ENCODE measurements at places on chromosomes 13 and 19.

DNA sequence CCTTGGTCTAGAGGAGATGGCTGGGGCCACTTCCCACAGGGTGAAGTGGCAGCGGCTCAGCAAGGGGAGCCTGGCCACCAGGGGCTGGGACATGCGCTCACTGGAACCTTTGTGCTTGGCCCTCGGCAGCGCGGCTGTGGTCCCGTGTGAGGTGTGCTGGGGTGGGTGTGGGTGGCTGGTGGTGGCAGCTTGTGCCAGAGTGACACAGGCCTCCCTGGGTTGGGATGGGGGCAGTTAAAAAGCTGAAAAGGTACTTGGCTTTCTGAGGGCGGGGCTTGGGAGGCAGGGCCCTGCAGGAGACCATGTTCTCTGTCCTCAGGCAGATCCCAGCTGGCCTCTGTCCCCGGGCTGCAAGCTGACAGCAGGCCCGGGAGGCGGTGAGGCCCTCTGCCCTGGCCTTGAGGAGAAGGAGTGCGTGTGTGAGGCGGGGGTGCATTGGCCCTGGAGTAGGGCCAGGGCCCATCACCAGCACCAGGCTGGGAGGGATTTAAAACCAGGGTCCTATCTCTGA is 17.3 kb downstream of the MPND start:
- DNase-seq: no peak

DNA sequence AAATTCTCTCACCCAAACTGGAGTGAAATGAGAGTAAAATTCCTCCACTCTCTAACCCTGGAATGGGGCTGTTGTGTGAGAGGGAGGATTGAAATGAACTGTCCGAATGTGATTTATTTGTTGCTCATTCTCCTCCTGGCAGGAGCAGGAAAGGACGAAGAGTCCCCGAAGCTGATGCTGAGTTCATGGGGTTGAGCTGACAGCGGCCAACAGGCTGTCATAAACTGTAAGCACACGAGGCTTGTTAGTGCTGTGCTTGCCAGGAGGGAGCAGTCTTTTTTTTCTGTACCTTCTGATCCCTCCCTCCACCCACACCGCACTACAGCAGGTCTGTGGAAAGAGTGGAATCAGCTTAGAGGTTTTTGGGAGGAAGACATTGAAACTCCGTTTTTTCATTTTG is 33.1 kb upstream of the ZNF331 start:
- no peak for DNase-seq

DNA sequence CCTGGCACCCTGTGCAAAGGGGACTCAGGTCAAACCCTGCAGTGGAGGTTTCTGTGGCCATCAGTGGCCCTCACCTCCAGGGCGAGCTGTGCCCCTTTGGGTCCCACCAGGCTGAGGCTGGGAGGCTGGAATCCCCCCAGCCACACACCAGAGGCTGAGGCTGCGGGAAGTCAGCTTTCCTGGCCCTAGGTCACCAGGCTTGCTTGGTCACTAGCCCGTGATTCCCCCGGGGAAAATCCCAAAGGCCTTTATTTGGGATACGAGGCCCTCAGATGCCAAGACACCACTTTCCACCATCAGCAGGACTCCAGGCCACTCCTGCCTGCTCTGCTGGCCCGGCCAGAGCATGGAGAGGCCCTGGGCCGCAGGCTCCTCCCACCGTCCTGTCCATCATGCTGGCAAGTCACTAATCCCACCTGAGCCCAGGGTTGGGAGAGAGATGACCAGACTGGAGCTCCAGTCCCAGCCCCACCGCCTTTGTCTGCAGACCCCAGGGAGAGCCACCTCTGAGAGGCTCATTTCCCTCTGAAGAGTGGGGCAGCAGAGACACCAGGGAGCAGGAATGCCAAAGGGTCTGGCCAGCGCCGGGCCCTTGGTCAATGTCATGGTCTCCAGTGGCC is 4.7 kb downstream of the NKPD1 start:
- no peak for DNase-seq

- no peak for DNase-seq
Observed at GRCh38 chr13:106911627-106912026, 343.7 kb upstream of the ARGLU1 start.

DNA sequence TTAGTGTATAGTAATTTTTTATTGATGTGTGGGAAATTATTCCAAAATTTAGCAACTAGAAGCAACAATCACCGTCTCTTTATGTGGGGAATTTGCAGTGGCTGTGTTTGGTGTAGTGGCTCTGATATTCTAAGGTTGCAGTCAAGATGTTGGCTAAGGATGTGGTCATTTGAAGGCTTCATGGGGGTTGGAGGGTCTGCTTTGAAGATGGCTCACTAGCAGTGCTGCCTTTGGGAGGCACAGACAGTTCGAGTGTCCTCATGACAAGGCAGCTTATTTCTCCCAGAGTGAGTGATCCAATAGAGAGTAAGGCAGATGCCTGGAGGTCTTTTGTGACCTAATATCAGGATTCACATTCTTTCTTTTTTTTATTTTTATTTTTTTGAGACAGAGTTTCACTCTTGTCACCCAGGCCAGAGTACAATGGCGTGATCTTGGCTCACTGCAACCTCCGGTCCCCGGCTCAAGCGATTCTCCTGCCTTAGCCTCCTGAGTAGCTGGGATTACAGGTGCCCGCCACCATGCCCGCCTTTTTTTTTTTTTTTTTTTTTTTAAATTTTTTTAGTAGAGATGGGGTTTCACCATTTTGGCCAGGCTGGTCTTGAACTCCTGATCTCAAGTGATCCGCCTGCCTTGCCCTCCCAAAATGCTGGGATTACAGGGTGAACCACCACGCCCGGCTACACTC is 8.7 kb downstream of the GPI start:
- DNase-seq: no peak

DNA sequence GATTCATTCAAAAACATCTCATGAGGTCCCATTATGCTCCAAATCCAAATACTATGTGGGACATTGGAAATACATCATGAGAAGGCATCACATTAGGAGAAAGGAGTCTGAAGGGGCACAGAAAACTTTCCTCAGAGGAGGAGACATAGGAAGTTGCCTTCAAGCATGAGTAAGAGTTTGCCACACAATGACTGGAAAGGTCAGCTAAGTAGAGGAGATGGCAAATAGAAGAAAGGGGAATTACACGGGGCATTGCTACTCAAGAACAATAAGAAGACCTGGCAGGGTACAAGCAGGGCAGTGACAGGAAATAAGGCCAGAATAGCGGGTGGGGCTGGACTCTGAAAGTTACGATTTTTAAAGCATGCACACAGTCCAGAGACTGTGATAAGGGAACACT is 231.6 kb downstream of the SPRY2 start:
- DNase-seq: no peak

GRCh38 chr13:98264877-98265276 is 87.8 kb upstream of the RNF113B start:
- no peak for DNase-seq

- no peak for DNase-seq
Observed at GRCh38 chr13:76871432-76871831, 14.8 kb downstream of the KCTD12 start.

GRCh38 chr19:14516746-14517438 is 1.3 kb downstream of the DNAJB1 start:
- peak; percentile 49 for DNase-seq

- no peak for DNase-seq
Observed at GRCh38 chr13:44423824-44424223, 50.2 kb downstream of the SERP2 start.

DNA sequence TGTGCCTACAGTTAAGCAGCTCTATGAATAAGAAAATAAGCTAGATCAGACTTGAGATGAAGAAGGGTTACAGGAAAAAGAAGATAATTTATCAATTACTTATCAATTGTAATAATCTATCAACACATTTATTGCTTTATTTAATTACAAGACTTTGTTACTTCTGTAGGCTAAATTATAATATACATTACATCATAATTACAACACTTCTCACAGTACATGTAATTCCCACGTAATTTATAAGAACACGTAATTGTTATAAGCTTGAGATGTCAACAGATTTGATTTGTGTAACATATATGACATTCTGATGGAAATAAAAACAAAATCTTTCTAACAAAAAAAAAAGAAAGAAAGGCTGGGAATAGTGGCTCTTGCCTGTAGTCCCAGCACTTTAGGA is 36.8 kb downstream of the NEK5 start:
- DNase-seq: no peak

- no peak for DNase-seq
Observed at GRCh38 chr13:102978168-102978567, 88.0 kb downstream of the SLC10A2 start.

DNA sequence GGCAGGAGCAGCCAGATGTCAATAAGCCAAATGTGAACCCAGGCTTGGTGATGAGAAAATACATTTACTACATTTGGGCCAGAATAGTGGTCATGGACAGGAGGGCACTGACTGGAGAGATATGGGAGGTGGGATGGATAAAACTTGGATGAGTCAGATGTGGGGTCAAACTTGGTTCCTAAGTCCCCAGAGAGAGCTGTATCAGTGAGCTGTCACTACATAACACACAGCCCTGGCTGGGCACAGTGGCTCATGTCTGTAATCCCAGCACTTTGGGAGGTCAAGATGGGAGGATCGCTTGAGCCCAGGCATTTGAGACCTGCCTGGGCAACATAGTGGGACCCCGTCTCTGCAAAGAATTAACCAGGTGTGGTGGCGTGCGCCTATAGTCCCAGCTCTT is 51.6 kb upstream of the EHD2 start:
- DNase-seq: no peak

DNA sequence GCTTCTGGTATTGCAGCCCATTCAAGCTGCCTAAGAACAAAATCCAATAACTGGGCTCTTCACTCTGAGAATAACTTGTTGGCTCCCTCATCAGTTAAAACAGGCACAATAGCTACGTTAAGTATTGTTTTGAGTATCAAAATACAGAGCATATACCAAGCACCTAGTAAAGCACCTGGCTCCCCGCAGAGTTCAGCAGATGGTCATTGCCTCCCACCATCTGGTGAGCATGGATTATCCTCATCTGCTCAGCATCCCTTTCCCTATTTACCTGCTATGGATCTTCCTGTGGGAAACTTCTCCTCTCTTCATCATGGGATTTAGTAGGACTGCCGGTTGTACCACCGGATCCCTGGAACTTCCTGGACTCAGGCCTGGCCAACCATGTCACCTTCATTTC is 199.2 kb upstream of the MAB21L1 start:
- no peak for DNase-seq

DNA sequence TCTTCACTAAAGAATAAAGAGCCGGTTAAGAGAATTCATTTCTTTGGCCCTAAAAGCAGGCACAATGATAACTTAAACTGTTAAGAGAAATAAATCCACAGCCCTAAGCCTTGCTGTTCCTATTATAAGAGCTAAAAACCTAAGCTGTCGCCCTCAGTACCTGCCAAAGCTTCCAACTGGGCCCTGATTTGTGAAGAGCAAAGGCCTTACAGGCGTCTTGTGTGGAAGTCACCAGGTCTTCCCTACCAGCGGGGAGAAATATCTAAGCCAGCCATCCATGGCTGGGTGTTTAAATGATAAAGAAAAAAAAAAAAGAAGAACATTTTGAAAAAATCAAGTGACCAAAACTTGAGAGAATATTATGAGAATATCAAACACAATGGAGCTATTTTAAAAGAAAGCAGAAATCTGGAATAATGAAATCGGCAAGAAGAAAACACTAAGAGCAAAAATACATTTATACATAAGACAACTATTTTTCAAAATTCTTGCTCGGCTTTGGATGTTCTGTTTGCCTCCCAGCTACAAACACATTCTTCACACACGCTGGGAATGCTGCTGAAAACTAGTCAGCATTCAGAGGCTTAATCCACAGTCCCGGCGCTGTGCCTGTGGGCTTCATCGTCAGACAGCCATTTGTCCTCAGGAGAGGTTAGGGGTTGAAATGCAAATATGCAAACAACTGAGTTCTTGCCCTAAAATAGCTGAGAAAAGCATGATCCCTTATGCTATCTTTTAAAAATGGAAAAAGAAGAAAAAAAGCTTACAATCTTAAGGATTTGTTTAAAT is 89.8 kb upstream of the LSM14A start:
- no peak for DNase-seq

- no peak for DNase-seq
Observed at GRCh38 chr19:32718286-32718685, 1.3 kb upstream of the TDRD12 start.

DNA sequence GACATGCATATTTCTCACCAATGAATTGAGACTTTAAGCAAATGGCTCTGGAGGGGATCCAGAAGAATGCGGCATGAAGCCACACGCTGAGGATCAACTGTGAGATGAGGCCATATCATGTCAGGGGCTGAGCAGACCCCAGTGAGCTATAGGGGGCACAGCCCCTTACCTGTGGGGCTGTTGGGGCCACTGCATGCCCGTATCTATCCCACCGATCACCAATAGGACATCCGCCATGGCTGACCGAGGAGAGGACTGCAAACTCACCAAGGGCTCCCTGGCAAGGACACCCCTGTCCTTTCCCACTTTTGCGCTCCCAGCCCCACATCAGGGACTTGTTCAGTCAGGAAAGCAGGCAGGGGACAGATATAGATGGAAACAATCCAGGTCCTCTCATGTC is 78.0 kb downstream of the SERP2 start:
- no peak for DNase-seq

DNA sequence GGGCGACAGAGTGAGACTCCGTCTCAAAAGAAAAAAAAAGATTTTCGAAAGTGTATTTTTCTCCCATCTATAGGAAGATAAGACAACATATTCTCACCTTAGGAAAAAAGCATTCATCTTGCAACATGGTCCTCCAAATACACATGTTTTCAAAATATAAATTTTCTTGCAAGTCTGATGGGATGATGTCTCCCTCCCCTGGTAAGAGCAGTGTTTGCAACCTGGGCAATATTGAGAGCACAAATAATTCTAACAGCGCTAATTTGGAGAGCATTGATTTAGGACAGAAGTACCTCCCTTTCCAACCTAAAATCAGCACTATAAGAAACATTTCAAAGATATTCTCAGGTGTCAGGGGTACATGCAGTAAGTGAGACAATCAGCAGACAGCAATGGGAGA is 61.0 kb upstream of the SHISA2 start:
- DNase-seq: no peak

- DNase-seq: no peak
Observed at GRCh38 chr13:80560609-80561008, 219.7 kb upstream of the SPRY2 start.

DNA sequence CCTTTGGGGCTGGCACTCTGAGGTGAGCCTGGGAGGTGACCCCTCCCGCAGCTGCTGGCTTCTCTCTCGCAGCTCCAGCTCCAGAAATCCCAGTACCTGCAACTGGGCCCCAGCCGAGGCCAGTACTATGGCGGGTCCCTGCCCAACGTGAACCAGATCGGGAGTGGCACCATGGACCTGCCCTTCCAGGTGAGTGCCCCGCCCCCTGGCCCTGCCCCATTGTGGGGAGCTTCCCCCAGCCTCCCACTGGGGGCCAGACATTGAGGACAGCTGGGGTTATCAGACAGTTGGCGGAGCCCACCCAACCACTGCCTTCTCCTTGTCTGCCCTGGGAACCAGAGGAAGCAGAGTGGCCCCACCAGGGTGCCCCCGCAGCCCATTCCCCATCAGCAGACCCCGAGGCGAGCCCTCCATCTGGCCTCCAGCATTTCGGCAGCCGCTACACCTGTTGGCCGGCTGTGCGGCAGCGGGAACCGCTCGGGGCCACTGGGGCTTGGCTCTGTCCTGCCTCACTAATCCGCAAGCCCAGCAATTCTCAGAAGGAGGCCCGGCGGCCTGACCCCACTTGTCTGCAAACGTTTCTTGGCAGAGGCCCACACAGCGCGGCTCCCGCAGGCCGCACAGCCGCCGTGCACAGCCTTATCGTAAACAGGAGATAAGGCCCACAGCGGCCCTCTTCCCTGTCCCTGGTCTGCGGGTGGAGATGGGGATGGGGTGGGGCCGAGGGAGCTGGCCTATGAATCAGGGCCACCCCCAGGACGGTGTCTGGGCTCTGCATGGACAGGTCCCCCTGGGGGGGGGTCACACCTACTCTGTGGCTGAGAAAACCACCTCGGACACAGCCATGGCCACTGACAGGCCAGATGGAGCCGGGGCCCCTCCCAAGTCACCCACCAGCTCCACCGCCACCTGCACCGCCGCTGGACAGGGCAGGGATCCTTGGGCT is 48.0 kb downstream of the COMP start:
- no peak for DNase-seq

All from activated naive CD4-positive, alpha-beta T cell treated with anti-CD3 and anti-CD28 coated beads, Interleukin-2, amount 10 ng/mL, durations not matched to agents 7 days and 5 days (primary cell).